NCI-H524 treated with DMSO at 0.1 percent for 48 hours (cell line): ENCODE measurements at places on chromosomes 7 and 10.

GRCh38 chr10:130282492-130283218 lies 146.5 kb downstream of the GLRX3 start:
- DNase-seq: no peak

DNA sequence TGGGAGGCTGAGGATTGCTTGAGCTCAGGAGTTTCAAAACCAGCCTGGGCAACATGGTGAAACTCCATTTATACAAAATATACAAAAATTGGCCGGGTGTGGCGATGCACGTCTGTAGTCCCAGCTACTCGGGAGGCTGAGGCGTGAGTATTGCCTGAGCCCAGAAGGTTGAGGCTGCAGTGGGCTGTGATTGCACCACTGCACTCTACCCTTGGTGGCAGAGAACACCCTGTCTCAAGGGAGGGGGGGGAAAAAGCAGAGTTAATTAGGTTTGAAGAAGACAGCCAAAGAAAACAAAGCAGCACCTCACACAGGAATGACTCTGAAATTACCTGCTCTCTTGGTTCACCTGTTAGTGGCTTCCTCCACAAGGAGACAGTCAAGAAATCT lies 110.0 kb downstream of the EEPD1 start:
- no peak for DNase-seq

DNA sequence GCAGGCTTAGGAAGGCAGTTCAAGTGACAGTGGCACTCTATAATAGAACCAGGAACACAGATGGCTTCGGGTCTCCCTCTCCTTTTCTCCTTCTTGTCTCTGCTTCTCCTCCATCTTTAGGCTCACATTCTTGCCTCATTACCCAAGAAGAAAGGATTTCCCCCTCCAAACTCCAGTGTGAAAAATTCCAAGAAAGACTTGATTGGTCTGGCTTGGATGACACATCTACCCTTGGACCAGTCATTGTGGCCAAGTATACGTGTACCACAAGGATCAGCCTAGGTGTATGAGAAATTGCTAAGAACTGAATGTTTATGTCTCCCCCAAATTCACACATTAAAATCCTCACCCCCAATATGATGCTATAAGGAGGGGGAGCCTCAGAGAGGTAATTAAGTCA lies 53.9 kb downstream of the PRTFDC1 start:
- no peak for DNase-seq

- no peak for DNase-seq
Measured at GRCh38 chr7:68043546-68043945, 1046.9 kb downstream of the TYW1 start.

DNA sequence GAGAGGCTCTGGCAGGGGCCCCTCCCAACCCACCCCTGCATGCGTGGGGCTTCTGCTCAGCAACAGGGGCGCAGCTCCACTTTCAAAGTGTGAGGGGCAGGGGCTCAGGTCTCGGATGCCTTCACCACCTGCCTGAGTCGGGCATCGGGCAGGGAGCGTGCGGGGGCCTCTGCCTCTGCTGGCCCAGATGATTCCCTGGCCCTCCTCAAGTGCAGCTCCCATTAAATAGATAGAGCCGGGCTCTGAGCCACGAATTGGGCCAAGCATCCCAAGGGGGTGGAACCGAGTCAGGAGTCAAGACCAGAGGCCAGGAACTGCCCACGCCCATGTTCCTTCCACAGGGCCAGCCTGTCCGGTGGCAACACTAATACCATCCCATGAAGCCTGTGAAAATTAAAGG lies 108.9 kb upstream of the FAM20C start:
- DNase-seq: no peak

DNA sequence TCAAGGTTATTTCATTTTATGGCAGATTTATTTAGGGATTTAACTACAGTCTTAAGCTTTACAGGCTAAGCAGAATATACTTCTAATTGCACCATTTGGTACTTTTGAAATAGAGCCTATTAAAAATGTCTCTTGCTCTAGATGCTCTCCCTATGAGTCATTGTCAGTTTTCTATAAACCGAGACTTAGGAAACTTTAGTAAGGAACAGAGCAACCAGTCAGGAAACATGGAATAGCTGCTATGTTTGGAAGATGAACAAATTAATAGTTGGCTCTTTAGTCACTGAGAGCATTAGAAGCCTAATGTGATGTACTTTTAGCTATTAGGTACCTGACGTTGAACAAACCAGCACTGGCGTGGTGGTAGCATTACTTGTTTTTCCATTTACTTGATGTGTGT lies 35.3 kb downstream of the INPP5F start:
- DNase-seq: no peak
